ENCODE measurements at places on chromosomes 12 and 14.

GRCh38 chr14:50085570-50086320, 30.6 kb downstream of the VCPKMT start:
- peak; percentile 9 for DNase-seq

DNA sequence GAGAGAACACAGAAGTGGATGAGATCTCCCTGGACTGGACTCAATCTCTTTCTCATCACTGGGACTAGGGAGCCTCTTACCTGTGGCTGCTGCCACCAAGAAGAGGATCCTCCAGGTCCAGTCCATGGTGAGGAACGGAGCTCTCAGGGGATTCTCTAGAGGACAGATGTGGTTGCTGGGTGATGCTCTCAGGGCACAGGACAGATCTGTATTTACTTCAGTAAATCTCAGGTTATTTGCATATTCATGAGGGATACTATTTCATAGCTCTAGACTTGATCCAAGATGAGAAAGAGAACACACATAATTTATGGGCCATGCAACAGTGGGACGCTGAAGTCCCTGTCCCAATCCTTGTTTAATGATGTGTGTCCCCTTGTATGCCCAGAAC, 460.5 kb downstream of the TMEM121 start:
- DNase-seq, result no peak

DNA sequence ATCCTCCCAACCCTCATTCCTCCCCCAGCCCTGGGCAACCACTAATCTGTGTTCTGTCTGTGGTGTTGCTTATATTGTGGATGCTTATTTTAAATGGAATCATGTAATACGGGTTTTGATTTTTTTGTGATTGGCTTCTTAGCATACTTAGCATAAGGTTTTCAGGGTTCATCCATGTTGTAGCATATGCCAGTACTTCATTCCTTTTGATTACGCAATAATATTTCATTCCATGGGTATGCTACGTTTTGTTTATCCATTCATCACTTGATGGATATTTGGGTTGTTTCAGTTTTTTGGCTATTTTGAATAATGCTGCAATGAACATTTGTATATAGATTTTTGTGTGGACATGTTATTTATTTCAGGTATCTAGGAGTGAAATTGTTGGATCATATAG, 82.9 kb downstream of the TSPAN9 start:
- DNase-seq, result no peak

DNA sequence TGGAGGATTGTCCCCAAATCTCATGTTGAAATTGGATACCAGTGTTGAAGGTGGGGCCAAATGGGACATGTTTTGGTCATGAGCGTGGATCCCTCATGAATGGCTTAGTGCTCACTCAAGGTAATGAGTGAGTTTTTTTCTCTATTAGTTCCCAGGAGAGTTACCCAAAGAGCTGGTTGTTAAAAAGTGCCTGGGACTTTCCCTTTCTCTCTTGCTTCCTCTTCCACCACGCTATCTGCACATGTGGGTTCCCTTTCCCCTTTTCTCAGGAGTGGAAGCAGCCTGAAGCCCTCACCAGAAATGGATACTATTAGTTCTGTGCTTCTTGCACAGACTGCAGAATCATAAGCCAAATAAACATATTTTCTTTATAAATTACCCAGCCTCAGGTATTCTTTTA, 465.4 kb downstream of the FSCB start:
- DNase-seq, result no peak

DNA sequence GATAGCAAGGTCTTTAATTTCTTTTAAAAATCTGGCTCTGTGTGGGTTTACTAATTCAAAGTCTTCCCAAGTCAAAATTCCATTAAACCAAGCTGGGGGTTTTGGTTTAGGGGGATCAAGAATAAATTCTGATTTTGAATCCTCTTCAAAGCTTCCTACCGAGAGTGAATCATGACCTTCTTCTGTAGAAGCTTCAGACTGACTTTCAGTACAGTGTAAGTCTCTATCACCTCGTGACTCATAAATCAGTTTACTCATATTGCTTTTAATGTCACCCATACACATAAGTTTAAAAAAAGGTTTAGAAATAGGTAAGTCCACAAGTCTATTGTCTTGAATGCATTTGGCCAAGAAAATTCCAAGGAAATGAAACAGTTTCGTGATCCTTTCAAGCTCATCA, 80.6 kb upstream of the STRN3 start:
- no peak for DNase-seq

DNA sequence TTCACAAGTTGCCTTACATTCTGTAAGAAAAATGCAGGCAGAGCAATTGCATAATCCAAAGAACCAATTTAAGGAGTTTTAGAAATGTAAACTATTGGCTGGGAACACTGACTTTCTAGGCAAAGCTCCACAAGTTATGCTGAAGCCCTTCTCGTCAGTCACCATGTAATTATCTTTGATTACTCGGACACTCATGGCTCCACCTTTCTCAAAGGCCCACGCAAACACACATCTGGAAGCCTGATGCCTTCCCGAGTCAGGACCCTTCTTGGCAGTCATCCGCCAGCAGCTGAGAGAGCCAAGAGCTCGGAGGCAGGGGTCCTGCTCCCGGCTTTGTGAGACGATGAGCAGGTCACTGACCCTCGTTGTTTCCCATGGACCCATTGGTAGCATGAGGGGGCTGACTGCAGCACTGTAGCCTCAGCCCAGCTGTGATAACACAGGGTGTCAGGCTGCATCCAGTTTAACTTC, 202.2 kb downstream of the TMEM132D start:
- DNase-seq, result no peak

DNA sequence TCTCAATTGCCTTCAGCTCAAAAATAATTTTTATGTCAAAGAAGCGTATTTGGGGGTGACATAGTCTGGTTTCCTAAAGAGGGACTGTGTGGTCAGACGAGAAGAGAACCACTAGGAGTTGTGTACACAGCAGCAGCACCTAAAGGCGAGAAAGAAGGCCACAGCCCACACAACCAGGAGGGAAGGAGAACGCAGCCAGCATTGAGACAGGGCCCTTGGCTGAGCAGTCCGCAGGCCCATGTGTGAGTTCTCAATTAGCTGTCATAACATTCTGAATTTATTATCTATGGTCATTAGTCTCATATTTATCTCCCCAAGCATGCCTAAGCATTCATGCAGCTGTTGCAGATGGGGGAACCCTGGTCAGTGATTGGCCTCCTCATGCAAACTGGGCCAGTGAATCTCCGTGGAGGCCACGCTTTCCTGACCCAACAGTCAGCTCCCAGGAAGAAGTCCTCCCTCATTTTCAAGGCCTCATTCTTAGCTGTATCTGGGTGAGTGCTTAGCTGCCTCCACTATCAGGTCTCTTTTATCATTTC, 81.2 kb upstream of the ATF7IP start:
- DNase-seq, result no peak

- DNase-seq, result peak; percentile 85
These were observed at the start of gene PPP1R13B for GRCh38 chr14:103847451-103848174. Gene PPP1R13B, minus strand, starts transcription at chr14:103847575. Its CDS starts 268 bp downstream, at chr14:103847307.

- no peak for DNase-seq
These were observed 57.1 kb downstream of the ZDHHC17 start for GRCh38 chr12:76820888-76821482.

DNA sequence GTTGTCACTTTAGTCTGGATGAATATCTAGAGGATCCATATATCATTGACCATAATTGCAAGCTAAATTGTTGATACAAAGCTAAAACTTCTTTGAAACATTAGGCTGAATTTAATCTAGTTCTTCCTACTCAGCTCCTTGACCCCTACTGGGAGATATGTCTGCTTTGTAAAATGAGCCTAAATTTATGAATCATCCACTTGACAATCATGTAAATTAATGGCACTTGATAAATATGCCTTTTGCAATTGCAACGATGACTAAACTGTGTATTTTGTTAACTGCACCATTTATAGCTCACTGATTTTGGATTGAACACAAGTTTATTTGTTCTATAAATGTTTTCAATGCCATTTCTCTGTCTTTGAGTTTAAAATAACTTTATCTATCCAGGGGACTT, 1616.5 kb upstream of the FLRT2 start:
- DNase-seq, result no peak

GRCh38 chr14:68736471-68736871, 56.4 kb downstream of the ZFP36L1 start:
- DNase-seq, result no peak

DNA sequence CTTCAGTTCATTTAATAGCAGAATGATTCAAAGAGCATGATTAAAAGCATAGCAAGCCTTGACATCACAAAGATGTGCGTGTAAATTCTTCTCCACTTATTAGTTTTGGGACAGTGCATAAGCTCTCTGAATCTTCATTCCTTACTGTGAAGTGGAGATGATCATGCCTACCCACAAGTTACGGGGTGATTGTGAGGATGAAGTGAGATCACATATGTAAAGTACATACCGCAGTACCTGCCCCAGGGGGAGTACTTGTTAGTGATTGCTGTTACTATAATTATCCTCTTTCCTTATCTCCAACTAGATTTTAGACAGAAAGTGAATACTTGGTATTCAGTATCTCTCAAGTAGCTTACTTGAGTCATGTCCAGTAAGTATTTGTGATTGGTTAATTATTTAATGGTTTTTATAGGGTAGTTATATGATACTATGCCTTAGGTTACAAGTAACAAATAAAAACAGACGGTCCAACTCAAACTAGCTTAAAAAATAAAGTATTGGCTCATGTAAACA, 6.0 kb downstream of the RAD9B start:
- no peak for DNase-seq

GRCh38 chr12:108551535-108551934, 9.4 kb downstream of the SART3 start:
- DNase-seq, result no peak

- no peak for DNase-seq
These were observed 25.9 kb downstream of the CGRRF1 start for GRCh38 chr14:54535646-54536045.

DNA sequence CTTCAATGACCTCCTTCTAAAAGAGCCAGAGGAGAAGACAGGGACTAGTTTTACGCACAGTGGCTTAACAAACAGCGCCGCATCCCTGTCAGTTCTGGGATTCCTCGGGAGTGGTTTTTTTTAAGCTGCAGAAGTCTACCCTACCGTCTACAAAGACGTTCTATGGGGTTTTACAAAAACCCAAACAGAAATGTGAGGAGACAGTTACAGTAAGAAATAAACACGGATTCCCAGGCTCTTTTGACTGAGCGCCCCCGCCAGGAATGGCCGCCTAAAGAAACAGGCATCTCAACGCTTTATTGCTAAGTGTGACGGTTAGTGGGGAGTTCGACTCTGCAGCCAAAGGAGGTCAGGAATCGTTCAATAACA, 484 bp downstream of the ALKBH1 start:
- DNase-seq, result no peak

DNA sequence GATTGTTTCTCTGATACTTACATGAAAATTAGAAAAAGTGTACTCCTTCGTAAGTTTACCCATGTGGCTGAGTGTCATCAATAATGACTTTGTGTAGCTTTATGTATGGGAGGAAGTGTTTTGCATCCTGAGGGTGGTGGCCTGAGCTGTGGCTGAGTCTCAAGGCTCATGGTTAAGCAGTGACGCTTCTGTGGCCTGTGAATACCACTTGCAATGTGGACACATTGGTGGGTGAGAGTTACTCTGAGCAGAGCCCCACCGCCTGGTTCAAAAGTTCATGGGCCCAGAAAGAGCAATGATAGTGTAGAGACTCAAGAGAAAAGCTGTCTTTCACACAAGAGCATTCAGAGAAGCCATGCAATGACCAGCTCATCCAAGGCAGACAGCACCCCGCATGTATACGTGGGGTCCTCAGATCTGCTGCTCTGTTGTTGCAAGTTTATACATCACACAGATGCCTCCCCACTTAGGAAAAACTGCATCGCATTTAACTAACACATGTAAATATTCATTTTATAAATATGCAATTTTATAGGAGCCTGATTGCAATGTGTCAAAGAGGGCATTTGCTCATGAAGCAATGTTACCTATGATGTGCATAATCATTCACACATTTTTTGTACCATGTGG, 55.1 kb upstream of the FRMD6 start:
- DNase-seq, result no peak

DNA sequence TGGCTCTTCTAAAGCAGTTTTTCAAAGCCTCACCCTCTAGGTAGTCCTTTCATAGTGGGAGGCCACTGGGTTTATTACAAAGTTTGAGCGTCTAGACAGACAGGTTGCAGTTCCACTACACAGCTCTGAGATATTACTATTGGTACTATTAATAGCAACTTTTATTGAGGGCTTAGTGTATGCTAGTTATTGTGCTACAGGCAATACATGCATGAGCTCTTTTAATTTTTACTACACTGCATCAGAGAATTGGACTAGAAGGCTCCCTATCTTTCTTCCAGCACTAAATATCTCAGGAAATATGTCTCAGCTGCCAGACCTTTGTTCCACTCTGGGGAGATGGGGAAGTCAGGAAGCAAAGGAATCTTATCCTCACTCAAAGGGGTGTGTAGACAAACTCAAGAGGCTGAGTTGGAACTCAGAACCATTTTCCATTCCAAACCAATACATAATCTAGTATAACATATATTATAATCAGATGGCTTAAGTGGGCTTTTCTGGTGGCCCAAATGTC, 161.8 kb upstream of the SLC38A2 start:
- no peak for DNase-seq

DNA sequence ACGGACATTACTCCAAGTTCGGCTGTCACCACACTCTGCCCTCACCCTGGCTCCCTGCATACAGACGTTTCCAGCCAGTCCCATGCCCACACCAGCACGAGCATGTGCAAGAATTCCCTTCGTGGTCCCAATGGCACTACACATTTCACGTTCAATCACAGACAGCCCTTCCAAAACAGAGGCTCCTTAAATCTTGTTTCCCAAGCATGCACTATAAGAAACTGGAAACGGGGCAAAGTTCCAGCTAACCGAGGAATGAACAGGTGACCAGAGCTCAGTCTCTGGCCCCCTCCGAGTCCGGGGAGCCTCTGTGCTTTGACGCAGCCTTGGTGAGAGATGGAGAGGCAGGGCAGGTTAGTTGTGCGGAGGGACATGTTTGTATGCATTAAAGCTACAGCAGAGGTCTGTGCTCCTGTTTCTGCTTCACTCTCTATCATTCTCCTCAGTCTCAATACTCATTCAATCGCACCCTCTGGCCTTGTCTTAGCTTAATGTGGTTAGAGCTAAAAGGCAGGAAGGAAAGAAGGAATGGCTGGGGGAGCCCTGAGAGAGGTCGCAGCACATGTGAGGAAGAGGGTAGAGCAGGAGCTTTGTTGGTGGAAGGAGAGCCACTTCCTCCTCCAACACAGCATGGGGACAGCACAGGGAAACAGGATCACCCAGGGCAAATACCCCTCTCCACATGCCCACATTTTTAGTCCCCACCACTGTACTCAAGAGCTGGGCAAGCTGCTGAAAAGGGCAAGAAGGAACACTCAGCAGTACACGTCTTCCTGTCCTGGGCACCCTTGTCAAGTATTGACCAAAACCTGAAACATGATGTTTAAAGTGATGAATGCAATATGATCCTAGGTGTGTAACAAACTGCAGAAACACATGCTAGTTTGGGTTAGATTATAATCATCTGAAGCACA, 12.2 kb upstream of the SELPLG start:
- no peak for DNase-seq

DNA sequence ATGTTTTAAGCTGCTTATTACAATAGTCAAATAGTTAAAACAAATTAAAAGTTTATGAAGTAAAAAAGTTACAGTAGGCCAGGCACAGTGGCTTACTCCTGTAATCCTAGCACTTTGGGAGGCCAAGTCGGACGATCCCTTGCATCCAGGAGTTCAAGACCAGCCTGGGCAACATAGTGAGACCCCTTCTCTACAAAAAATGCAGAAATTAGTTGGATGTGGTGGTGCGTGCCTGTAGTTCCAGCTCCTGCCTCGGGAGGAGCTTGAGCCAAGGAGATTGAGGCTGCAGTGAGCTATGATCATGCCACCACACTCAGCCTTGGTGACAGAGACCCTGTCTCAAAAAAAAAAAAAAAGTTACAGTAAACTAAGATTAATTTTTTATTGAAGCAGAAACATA, 142.6 kb downstream of the MIPOL1 start:
- DNase-seq, result no peak

Data from activated T-helper 2 cell treated with anti-CD3 and anti-CD28 coated beads, Interferon-gamma antibody, Interleukin-2, Interleukin-4, amounts not matched to agents 10 μg/mL and 5 μg/mL and 100 μg/mL, durations not matched to agents 14 hours and 24 hours and 36 hours (primary cell).